Stimulated activated CD8-positive, alpha-beta memory T cell treated with anti-CD3 and anti-CD28 coated beads, Interleukin-15, amount 100 ng/mL, for 1 hour (primary cell): ENCODE measurements at places on chromosomes 4 and X.

GRCh38 chr4:23686169-23686897 lies 203.5 kb downstream of the PPARGC1A start:
- no peak for DNase-seq

DNA sequence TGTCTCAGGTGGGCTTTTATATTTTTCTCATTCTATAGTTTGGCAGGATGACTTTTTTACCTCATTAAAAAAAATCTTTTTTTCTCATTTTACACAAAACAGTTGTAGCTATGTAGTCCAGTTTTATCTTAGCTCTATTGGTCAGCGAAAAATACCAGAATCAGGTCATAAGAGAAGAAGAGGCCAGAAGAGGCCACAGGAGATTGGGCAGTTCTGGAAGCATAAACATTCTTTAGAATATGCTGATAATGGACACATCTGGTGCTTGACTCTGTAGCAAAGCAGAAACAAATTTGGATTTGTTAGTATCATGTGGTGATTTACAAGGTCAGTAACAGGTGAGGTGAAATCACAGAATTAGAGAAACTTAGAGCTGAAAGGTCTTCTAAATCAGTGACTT lies 66.6 kb upstream of the ARHGAP24 start:
- DNase-seq, result no peak

- no peak for DNase-seq
Observed at GRCh38 chrX:93461060-93461459, 212.3 kb downstream of the NAP1L3 start.

DNA sequence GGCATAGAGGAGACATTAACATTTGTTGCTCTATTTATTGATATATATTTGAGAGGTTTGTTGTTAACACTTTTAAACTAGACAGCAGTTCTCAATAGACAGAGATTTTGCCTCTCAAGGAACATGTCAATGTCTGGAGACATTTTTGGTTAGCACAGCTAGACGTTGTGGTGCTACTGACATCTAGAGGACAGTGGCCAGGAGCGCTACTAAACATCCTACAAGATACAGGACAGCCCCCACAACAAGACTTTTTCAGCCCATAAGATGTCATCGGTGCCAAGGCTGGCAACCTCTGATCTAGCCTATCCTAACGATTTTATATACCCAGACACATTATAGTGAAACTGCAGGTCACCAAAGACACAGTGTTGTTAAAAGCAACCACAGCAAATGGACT lies 18.4 kb upstream of the CTSO start:
- no peak for DNase-seq

DNA sequence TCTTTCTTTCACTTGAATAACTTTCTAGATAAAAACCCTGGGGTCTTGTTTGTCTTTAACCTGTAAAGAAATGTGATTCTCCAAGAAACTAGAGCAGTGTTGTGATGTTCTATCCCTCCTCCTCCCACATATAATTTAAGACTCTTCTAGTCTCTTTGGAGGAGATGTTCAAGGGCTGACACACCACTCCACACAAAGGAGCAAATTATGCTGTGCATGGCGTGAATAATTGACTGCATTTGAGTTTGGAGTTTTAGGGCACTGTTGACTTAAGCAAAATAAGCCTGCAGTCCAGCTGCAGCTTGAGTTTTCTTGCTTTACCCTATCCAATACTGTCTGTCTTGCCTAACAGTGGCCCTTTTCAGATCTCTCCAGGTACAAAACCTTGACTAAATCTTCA lies 119.7 kb downstream of the CHRDL1 start:
- DNase-seq, result no peak

- DNase-seq, result no peak
Observed at GRCh38 chr4:76998251-76998901, 48.8 kb downstream of the SEPTIN11 start.
